ENCODE measurements at places on chromosomes 11 and 22.

DNA sequence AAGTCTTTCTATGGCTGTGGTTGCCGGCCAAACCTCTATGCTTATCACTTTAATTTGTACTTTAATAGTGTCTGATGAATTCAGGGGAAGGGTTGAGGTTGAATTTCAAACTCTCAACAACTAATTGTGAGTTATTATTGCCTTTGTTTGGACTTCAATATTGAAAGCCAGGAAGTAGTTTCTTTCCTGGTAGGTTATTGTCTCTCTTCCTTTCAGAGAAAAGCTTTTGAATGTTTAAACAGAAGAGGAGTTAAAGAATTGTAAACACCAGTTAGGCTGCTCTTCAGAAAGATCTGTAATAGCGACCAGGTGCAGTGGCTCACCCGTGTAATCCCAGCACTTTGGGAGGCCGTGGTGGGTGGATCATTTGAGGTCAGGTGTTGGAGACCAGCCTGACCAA is 22.2 kb downstream of the NNMT start:
- no peak for DNase-seq

DNA sequence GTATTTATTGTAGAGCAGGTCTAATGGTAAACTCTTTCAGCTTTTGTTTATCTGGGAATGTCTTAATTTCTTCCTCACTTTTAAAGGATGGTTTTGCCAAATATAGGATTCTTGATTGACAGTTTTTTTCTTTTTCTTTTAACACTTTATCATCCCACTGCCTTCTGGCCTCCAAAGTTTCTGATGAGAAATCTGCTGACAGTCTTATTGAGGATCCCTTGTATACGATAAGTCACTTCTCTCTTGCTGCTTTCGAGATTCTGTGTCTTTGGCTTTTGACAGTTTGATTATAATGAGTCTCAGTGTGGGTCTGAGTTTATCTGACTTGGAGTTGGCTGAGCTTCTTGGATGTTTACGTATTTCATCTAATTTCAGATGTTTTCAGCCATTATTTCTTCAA is 6.7 kb upstream of the TSKU start:
- DNase-seq, result no peak

- DNase-seq, result no peak
Measured at GRCh38 chr11:9901943-9902342, 238.1 kb downstream of the SWAP70 start.

GRCh38 chr11:14190992-14191778 is 167.8 kb downstream of the RRAS2 start:
- no peak for DNase-seq

DNA sequence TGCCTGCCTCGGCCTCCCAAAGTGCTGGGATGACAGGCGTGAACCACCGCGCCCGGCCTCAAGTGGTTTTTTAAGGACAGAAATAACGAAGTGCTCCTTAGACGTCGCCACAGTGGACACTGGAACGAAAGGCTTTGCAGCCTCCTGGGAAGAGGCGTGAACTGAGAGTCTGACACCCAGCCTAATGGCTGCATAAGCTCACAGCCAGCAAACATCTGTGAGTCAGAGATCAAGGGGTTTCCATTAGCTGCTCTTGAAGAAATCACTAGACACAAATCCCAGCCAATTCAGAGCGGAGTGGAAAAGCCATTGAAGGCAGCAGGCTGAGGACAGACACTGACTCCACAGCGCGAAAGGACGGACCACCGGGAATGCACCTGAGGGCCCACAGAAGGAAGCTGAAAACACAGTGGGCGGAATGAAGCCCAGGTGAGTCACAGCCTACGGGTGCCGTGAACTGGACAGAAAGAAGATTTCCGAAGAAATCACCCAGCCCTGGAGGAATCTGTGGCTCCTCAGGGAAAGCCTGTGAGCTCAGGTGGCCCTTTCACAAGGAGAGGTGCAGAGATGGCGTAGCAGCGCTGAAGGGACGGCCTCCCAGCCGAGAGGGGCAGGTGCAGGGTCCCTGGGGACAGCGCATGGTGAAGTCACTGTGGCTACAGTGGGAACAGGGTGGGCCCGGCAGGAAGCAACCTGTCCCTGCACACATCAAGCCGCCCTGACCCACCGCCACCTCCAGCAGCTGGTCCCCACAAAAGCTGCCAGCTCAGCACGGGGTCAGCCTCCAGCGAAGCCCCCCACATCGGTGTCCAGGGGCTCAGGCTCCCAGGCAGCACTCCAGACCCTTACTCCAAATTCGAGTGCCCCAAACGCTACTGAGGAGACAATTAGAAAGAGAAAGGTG is 11.6 kb downstream of the LMNTD2 start:
- no peak for DNase-seq
